ENCODE measurements at places on chromosomes 13 and 19.

DNA sequence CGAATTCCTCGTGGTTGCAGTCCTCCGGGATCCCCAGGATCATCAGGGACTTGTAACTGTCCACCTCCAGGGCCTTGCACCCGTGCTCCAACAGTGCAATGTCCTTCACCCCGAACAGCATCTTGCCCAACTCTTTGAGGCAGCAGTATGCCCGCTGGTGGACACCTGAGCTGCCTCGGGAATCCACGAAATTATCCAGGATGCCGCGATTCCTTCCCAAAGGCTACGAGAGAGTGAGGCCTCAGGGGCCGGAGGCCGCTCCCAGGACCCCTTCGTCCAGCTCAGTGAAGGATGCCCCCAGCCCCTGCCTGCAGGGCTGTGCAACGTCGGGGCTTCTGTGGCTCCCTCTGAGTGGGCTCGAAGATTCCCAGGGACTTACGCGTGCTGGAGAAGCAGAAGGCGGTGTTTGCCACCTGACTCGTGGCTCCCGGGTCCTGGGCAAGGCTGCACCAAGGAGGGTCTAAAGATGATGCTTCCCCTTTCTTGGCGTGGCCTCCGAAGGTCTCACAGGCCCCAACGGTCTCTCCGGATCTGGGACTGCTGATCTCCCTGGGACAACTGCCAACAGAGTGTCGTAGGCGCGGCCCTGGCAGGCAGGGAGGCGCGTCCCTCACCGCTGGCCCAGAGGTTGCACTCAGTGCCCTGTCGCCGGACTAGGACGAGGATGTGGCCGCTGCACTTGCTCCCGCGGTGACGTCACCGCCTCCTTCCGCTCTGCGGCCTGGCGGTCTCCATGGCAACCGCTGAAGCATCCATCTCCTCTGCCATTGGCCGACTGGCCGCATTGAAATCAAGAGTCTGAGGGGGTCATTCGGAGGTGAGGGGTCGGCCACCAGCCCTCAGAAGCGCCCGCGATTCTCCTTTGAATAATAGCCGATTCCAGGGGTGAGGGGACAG lies at the start of gene PNMA8C:
PNMA8C (minus strand) TSS at position 698 of the 897 bp plus-strand sequence; CDS start at position 121, 577 bp downstream.
- peak; percentile 92 for DNase-seq

DNA sequence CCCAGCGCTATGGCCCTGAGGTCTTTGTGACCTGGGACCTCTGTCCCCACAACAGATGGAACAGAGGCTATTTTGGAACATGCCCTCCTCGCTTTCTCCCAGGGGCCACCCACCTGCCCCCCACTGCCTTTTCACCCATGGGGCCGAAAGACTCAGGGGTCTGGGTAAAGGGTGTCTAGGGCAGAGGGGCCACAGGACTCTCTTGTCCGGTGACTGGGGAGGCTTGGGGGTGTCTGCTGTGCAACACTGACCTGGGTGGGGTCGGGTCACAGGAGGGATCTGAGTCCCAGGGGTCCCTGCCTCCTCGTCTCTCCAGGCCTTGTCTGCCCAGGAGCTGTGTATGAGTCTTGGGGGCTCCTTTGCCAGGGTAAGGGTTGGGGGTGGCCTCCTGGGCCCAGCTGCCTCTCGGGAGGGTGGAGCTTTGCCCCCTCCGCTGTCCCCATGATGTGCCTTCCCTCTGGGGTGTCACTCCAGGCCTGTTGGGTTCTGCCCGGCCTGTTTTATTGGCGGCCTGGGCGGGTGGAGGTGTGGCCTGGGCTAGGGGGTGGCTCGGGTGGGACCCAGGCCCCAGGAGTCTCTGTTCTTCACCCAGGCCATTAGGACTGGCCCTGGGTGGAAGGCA lies 2.1 kb downstream of the ARID3A start:
- no peak for DNase-seq

DNA sequence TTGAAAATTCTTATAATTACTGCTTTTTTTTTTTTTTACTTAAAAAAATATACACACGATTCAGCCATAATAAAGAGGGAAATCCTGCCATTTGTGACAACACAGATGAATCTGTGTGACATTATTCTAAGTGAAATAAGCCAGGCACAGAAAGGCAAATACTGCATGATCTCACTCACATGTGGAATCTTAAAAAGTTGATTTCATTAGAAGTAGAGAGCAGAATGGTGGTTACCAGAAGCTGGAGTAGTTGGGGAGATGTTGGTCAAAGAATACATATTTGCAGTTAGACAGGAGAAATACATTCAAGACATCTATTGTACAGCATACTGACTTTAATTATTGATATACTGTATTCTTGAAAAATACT lies 116.2 kb downstream of the KLF12 start:
- DNase-seq = no peak

- no peak for DNase-seq
These were observed 54.5 kb upstream of the TPM4 start for GRCh38 chr19:16021796-16022195.

DNA sequence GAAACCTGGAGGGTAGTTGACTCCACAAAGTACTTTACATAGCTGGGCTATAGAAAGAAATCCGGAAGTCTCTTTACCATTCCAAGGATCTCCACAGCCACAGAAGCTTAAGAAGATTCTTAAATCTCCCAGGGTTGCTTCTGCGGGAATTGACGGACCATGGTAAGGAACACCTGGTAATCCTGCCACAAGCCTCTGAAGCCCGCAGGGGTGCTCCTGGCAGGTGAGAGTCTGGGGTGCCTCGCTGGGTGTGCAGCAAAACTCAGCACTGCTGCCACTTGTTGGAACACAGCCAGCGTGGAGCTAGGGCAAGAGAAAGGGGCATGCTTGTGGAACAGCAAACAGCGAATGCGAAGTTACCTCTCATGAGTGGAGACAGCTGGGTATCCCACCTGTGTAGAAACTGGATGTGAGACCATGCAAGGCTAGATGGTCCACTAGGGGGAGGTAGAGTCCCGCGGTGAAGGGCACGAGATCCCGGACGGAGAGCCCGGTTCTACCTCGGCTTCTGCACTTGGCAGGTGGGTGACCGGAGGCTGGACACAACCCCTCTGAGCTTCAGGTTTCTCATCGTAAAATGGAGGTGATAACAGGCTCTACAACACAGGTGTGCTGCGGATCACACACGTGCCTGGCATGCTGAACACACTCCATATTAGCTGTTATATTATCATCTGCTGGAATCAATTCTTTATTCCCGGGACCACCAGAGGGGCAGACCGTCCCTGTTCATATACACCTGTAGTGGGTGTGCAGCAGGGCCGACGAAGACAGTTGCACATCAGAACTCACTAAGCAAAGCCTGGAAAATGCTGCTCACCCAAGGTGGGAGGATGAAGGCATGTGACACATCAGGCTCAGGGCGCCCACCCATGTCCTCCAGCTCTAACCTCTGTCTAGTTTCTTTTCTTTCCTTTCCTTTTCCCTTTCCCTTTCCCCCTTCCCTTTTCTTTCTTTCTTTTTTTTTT lies 24.1 kb upstream of the UBAC2 start:
- DNase-seq = peak; percentile 90

DNA sequence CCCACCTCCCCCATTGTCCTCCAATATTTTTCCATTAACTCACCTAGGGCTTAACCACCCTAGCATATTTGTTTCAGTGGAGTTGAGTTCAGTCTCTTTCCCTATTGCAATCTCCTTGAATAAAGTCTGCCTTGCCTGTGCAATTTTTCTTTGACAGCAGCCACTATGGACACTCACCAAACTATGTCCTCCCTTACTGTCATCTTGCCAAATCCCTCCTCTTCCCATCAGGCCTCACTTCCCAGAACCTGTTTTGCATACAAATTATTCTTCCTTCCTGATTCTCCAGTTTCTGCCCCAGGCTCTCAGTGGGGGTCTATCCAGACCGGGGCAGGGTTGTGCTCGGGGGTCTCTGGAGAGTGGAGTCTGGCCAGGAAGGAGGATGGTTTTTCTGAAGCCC lies 2.2 kb upstream of the LYPD5 start:
- no peak for DNase-seq

DNA sequence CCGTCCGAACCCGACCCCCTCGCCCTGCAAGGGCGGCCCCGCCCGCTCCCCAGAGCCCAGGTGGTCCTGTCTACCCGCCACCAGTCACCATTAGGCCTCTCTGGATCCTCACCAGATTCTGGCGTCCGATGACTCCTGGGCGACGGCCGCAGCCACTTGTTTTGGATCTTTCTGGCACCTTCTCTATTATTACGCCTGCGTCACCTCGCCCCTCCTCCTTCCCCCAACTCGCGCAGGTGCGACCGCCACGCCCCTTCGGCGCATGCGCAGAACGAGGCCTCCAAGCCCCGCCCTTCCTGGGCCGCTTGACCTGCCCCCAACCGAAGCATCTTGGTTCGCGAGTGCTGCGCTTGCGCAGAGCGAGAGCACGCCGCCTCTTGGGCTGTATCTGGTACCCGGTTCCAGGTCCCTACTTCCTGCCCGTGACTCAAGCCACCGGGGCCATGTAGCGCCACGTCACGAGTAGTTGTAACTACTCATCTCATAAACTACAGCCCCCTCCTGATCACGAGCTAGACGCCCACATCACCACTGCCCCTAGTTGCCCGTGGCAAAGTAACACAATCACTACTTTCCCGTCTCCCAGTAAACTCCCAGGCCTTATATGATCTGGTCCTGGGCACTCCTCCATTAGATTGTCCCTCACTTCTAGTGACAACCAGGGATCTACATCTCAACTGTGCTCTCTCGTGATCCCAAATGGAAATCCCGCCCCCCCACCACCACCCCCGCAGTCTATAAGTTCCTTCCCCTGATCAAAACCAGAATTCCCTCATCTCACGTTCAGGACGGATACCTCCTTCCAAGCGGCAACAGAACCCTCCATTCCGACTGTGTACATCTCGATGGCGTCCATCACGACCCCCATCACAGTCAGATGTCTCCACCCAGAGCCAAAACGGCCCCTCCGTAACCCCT lies at the start of gene DEDD2:
DEDD2 (minus strand) TSS at position 158 of the 918 bp plus-strand sequence. CDS start 670 bp downstream, outside the sequence.
- peak; percentile 96 for DNase-seq

DNA sequence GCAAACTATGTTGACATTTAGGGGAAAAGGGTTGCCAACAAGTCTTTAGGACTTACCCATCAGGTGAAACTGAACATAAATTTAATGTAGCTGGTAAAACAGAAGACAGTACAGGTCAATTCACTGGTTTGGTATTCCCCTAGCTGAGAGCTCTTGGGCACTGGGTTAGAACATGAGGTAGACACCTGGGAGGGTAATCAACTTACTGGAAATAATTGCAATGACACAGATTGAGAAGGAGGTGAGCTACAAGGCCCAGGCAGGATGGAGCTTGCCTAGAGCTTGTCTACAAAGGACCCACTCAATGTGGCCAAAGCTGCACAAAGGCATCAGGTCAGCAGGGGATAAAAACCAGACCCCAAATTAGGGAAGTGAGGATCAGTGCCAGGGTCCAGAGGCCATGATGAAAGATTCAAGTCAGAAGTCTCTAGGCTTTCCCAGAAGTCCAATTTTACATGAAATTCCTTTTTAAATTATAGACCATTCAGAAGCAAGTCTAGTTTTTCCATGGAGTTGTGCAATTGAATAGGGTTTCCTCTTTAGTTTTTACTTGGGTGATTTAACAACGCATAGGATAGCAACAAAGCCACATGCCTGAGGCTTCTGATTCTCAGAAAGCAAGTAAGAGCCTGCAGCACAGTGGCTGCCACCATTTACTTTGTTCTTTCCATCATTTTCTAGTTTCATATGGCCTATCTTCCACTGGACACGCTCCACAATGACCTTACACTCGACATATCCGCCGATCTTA lies 194.0 kb downstream of the NDFIP2 start:
- DNase-seq = no peak

DNA sequence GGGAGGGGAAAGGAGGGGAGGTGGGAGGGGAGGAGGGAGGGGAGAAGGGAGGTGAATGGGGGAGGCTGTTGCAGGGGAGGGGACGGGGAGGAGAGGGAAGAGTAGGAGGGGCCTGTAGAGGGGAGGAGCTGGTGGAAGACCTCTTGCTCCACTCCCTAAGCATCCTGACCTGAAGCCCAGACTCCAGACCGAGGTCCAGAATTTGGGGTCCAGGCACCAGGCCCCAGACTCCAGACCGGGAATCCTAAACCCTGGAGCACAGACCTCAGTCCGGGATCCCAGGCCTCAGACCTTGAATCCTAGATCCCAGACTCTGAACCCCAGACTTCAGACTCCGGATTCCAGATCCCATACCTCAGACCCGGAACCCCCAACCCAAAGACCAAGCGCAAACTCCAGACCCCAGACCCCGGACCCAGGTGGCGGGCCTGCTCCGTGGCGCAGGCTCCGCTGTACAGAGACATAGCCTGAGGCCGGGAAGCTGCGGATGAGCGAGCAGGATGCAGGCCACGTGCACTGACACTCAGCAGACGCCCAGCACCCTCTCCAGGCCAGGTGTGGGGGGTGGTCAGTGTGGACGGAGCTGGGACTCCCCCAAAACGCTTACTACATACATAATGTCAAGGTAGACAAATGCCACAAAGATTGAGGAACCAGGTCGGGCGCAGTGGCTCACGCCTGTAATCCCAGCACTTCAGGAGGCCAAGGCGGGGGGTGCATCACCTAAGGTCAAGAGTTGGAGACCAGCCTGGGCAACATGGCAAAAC lies 710 bp upstream of the BTBD2 start:
- DNase-seq = no peak

- no peak for DNase-seq
These were observed 371.8 kb downstream of the SLITRK6 start for GRCh38 chr13:85427416-85427815.

GRCh38 chr19:33413868-33414666 lies 40.6 kb downstream of the CEBPG start:
- no peak for DNase-seq

DNA sequence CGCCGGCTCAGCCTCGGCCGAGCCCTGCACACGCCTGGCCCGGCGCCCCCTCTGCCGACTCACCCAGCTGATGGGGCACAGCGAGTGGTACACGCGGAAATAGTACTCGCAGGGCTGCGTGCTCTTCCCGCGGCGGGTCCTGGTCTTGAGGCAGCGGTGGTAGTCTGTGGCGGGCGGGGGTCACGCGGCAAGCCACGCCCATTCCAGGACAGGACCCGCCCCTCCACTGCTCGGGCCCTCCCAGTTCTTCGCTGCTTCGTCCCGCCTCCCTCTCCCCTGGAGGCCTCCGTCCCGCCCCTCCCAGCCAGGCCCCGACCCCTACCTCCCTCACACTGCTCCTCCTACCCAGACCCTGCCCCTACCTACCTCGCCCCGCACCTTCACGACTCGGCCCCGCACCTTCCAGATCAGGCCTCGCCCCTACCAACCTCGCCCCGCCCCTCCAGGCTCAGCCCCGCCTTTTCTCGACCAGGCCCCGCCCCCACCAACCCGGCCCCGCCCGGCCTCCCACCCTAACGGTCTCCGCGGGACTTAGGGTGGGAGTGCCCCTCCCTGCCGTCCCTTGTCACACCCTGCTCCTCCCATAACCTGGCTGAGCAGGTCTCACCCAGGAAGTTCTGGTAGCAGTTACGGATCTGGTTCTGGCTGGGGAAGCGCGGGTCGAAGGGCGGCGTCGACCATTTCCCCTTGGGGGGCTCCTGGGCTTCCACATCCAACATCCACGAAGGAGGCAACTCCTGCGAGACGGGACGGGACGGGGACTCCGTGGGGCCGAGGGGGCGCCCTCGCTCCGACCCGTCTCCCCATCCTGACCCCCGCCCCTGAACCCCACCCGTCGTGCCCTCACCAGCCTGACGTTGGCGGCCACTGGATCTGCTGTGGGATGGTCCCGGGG lies 469 bp downstream of the COX6B2 start:
- DNase-seq = no peak

DNA sequence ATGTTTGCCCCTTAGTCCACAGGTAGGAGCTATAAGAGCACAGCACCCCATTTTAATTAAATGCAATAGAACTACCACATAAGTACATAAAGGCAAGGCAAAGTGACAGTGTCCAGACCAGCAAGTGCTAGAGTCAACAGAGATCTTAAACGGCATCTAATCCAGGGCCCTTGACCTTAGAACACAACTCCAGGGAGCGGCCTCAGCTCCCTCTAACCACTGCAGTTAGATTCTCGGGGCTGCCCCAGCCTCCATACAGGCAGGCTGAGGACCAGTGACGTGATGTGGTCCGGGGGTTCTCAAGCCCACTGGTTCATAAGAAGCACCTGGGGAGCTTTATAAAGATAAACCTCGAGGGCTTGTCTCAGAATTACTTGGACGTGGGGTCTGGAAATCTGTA lies 10.0 kb upstream of the ATP12A start:
- no peak for DNase-seq

Measured in NCI-H1930 (cell line).